NCI-H187 treated with DMSO at 0.1 percent for 48 hours (cell line): ENCODE measurements at places on chromosomes 1 and 21.

DNA sequence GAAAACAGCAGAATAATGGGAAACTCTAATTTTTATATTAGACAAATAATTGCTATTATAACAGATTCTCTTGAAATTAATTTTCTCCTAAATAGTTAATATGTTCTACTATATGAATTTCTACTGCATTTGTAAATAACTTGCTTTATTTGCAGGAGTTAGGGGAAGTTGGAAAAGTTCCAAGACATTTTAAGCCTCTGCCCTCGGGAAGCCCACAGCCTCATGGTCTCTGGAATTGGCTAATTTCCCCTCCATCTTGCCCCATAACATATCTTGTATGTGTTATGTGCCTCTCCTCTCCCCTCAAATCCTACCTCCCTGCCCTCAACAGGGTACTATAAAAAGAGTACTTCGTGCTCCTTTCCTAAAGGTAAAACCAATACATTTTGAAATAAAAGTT, 271.4 kb upstream of the NR5A2 start:
- no peak for DNase-seq

- DNase-seq = no peak
Observed at GRCh38 chr1:150841626-150842025, 33.6 kb upstream of the CTSK start.

GRCh38 chr21:14942801-14943490, 121.9 kb downstream of the NRIP1 start:
- DNase-seq = no peak

- DNase-seq = no peak
Observed at GRCh38 chr21:42414928-42415769, 11.4 kb downstream of the UBASH3A start.

- DNase-seq = no peak
Observed at GRCh38 chr1:155522069-155522468, 40.5 kb downstream of the ASH1L start.

DNA sequence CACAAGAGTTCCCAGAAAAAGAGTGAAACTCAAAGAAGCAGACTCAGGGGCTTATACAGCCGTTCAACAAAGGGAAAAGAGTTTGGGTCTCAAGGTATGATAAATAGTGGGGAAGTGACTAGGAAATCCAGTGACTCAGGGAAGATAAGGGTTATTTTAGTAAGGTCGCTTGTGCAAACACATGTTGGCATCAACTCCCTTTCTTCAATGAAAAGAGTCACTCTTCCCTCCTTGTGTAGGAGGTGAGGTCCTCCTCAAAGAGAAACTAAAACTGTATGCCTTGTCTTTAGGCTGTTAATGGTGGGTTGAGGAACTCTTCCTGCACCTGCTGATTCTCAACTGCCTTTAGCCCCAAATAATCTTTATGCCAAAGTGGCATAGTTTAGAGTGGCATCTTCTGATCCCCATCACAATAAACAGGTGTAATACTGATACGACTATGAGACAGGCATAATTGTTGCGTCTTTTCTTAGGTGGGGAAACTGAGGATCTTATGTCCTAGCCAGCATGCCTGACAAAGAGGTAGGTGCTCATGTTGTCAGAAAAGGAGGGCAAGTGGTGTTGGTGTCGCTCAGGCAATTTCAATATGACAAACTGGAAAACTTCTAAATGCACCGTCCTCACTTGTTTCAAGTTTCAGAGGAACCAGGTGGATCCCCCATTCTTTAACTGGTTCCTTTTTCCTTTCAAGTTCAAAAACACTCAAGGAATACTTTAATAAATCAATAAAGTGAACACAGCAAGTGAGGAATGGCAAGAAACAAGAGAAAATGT, 294.1 kb upstream of the RUNX1 start:
- DNase-seq = no peak

DNA sequence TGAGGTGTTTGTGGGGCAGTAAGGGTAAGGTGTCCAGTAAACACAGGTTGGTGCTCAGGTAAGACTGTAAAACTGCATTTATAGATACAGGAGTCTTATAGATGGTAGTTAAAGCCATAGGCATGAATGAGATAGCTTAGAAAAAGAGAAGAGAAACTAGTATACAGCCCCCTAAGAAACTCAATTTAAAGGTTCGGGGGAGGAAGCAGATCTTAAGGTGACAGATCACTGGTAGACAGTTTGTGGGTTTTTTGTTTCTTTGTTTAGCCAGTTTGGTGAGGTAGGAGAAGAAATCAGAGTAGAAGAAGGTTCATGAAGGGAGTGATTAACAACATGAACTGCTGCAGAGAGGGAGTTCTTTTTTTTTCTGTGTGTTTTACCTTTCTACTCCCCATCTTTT, 6.1 kb upstream of the AGO3 start:
- DNase-seq = no peak

- DNase-seq = peak; percentile 59
Observed at GRCh38 chr1:182616130-182617013, 12.2 kb upstream of the RGS16 start.

GRCh38 chr1:24248859-24249258, 61.8 kb upstream of the IFNLR1 start:
- no peak for DNase-seq

DNA sequence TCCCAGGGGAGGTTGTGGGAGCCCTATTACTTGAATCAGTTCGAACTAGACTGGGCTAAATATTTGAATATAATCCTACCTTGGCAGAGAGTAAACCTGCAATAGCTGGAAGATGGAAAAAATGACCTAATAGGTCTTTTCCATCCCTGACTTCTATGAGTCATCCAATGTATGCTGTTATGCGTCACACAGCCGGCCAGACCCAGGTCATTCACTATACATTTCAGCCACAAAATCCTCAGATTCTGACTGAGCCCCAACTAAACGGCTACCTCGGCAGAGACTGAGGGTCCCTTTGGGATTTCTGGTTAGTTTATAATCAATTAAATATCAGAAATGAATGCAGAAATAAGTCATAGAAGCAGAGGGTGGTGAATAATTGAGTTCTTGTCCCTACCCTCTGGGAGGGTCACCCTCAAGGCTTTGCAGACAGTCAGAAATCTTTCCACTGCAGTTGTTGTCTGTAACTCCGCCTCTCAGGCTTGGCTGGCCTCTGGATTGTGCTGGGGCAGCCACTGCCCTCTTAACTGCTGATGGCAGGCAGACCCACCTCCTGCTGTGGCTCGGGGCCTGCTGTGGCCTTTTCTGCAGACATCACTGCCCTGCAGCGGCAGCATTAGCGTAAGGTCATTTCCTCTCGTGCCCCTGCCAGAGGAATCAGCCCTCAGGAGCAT, 240.5 kb downstream of the TGFB2 start:
- DNase-seq = no peak

DNA sequence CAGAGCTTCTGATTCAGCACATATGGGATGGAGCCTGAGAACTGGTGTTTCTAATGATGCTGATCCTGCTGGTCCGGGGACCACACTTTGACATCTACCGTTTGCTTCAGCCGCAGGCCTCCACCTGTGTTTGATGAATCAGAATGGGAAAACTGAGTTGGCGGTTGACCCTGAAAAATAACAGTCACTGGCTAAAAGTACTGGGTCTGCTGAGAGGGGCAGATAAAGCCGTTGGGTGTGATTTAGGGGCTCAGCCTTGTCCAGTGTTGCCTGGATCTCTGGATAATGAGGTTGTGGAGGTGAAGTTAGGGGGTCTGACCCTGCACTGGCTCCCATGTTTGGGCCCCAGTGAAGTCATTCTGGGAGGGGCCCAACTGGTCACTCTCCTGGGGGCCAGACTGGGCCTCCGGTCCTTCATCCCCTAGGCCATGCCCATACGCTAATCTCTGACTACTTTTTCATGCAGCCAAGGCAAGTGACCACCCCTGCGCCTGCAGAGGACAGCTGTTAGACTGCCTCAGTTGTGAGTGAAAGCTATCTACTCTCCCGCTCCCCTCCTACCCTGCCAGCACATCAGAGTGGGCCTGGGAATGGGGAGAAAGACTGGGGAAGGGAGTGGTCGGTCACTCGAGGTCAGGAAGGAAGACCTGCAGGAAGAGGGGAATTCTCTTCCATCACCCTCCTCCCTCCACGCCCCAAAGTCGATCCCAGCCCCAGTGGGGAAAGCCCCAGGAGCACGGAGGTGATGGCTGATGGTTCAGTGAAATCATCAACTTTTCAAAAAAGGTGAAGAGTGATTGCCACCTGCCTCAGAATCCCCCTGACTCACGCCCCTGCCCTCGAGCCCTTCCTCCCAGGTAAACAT, 27.7 kb downstream of the VASH2 start:
- no peak for DNase-seq

- no peak for DNase-seq
Observed at GRCh38 chr1:30466026-30466425, 257.4 kb downstream of the MATN1 start.

DNA sequence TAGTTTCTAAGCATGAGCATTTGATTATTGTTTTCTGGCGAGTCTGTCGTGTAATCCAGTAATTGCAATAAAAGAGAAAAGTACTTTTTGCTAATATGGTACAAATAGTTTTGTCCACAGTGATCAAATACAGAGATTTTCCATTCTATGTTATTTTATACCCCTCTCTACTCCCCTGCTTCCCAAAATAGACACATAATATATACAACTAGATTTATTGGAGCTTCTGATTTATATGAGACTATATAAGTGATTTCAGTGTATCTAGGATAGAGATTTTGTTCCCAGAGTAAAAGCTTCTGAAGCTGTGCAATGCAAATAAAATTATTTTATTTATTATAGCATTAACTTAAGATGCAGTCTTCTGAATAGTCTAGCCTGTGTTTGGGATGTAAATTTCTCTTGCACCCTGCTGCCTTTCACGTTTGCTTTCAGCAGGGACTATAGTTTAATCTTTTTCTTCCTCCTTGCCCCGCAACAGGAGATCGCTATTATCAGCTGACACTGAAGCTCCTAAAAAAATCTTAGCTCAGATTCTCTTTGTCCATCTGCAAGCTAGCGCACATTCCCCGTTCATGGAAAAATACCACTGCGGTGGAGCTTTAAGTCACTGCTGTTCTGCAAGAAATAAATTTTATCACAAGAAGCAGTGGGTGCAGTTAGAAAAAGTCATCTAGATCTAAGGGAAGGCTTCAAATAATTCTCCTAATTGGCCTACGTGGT, 273.3 kb downstream of the DISC1 start:
- DNase-seq = no peak

GRCh38 chr1:22851517-22851916, 121.1 kb downstream of the LACTBL1 start:
- no peak for DNase-seq

DNA sequence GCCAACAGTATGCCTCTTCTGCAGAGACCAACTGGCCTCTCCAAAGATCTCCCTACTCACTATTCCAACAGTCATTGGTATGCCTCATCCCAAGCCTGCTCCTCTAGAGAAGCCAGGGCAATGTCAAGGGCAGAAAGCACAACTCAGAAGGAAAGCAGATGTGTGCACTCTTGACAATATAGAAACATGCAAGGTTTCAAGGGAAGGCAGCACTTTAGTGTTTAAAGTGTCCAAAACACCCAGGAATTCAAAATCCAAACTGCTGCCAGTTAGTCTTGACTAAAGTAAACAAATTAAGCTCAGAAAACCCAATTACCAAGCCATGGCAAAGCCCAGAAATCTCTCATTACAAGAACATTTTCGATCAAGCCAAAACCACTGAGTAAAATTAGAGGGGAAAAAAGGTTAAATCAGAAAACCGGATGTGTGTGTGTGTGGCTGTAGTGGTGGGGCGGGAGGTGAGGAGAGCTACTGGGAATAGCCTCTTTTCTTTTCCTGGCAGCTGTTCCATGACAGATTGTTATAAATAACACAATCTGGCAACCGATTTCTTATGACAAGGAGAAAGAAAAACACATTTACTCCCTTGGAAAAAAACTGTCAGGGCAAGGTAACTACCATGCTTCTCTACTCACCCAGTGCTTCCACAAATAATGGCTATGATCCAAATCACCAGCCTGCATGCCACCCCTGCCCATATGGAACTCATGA, 39.2 kb downstream of the EIF2B3 start:
- no peak for DNase-seq

GRCh38 chr1:47629201-47629600, 191.4 kb downstream of the FOXD2 start:
- DNase-seq = no peak

GRCh38 chr1:3530086-3530925, 75.8 kb downstream of the ARHGEF16 start:
- DNase-seq = no peak

DNA sequence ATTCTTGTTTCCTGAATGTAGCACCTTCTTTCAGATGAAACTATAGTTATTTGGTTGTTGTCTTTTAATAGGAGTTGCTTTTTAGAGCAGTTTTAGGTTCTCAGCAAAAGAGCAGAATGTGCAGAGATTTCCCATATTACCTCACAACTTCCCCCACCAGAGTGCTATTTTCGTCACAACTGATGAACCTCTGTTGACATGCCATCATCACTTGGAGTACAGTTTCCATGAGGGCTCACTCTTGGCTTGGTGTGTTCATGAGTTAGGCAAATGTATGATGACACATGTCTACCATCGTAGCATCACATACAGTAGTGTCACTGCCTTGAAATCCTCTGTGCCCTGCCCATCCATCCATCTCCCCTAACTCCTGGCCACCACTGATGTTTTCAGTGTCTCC, 3.7 kb downstream of the IBA57 start:
- DNase-seq = no peak

GRCh38 chr1:115922801-115923200, 53.5 kb upstream of the SLC22A15 start:
- DNase-seq = no peak

GRCh38 chr1:27307874-27308598, 13.9 kb upstream of the TMEM222 start:
- no peak for DNase-seq

GRCh38 chr1:119676571-119677206, 28.6 kb upstream of the ZNF697 start:
- no peak for DNase-seq

DNA sequence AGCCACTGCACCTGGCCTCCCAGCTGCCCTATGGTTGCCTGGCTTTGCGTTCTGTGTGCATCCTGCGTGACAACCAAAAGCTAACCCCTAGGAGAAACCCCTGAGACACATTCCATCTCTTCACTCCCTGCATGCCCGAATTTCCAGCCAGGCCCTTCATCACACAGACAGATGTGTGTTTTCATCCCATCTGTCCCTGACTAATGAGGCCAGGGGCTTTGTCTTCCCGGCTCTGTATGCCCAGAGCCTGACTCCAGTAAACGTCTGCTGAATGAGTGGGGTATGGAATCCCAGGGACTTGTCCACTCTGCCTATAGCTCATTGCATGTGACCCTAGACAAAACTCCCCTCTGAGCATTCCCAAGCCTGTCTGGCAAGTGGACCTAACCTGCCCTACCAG, 9.6 kb downstream of the ESPN start:
- DNase-seq = no peak

DNA sequence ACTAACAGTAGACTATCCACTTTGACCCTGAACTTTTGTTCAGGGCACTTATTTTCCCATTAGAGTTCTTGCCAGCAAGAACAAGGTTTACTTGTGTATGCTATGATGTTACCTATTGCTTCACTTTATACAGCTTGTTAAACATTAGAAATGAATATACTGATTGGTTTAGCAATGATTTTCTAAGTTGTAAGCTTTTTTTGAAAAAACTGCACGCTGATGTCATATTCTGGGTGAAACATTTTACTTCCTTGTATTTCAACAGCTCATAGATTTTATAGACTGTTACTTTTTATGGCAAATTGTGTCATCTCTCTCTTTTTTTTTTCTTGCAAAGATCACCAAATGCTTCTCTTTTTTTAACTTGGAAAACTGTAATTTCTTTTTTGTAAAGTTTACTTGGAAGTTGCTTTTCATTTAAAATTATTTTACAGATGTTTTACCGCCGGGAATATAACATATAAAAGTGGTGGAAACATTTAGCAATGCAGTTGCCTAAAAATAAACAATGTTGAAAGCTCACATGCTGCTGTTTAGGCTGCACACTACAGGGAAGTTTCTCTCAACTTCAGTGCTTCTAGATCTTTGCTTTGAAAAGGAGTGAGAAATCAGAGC, 215.3 kb upstream of the NFIA start:
- no peak for DNase-seq
